ENCODE measurements at places on chromosomes 7 and 10.

DNA sequence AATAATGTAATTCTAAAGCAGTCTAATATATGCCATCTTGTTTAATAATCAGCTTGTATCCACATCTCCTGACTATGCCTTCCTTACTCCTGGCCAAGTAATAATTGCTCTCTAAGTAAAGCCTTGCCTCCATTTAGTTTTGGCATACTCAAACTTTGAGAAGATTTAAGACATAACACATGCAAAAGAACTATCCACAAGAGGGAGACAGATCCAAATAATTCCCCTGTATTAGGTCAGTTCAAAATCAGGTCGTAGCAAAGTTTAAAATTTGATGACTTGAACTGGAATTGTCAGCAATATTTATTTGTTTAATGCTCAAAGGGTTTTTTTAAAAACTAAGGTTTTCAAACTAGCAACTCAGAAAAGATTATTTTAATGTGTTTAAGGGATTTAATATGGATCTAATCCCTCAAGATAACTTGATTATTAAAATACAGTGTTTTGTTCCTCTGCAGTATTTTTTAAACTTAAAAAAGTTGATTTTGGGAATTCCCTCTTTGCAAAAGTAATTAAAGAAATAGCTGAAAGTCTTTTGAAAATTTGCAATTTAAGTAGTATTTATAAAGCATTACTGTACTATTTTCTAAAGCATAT lies 95.3 kb downstream of the HDAC9 start:
- DNase-seq = no peak

GRCh38 chr7:24438232-24438631 lies 135.0 kb upstream of the PALS2 start:
- DNase-seq = no peak

DNA sequence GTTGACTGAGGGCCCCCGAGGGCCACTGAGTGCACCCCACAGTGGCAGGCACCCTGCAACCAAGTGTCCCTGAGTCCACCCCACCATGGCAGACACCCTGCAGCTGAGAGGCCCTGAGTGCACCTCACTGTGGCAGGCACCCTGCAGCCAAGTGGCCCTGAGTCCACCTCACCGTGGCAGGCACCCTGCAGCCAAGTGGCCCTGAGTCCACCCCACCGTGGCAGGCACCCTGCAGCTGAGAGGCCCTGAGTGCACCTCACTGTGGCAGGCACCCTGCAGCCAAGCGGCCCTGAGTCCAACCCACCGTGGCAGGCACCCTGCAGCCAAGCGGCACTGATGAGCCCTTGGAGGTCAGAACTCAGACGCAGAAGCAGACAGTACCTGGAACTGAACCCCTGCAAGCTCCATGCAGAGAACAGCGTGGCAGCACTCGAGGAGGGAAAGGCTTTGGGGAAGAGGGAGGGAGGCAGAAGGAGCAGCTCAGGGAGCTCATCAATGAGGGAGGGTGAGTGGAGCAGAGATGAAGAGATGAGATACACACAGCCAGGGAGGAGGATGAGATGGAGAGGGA lies 156.5 kb downstream of the WDR37 start:
- DNase-seq = no peak

DNA sequence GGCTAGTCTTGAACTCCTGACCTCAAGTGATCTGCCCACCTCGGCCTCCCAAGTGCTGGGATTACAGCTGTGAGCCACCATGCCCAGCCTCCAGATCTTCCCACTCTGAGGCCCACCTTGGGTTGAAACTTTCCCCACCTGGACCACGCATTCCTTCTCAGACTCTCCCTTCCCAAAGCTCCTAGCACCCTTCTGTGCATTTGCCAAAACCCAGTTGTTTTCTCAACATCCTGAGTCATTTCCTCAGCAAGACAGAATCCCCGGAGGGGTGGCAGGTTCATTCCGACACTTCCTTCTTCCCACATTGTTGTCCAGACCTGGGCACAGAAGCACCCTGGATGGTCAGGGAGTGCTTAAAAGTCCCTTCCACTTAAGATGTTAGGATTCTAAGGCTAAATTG lies 28.9 kb downstream of the BAG3 start:
- DNase-seq = no peak

DNA sequence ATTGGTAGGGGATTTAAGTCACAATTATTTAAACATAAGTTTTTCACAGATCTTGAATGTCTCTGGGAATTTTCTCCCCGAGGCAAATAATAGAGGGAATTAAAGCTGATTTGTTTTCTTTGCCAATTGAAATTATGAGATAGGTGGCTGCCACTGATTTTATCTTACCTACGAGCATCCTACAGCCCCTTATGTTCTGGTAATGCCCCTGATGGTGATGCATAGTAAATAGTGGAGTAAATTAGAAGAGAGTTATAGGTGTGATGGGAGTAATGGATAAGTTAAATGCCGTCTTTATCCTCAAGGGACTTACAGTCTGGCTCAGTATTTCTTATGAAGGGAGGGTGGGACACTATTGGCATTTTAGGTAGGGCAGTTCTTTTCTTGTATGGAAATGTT lies 58.1 kb downstream of the HDAC9 start:
- no peak for DNase-seq

GRCh38 chr7:130489140-130489983 lies 2.5 kb upstream of the MEST start:
- no peak for DNase-seq

DNA sequence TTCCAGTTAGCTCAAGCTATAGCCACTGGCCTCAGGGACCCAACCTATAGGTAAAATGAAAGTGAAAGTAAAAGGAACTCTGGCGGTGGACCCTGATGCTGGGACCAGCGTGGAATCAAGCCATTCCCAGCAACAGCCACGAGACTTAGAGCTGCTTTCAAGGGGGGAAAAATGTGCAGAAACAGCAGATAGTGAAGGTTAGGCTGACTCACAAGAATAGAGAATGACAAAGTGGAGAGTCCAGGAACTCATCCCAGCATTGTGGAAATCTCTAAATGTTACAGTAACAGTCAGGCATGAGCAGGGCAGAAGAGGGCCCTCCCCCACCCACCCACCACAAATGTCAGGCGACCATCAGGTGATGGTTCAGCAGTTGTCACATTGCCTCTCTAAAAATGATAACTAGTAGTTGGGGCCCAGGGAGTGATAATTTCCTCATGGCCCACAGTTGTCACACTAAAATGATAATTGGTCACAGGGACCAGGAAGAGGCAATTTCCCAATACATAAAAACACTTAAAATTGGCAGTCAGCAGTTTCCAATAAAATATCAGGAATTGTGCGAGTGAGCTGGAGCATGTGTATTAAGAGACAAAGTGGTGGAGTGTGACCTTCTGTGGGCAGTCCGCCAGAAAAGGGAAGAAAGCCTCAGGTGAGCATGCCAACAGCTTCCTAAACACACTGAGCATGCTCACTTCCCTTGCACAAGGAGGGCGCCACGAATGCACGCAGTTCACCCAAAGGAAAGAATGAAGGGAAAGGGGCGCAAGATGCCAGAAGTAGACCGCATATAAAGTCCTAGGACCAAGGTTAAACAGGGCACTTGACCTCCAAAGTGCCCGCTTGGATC lies 129.8 kb upstream of the PPP1R3A start:
- DNase-seq = no peak

DNA sequence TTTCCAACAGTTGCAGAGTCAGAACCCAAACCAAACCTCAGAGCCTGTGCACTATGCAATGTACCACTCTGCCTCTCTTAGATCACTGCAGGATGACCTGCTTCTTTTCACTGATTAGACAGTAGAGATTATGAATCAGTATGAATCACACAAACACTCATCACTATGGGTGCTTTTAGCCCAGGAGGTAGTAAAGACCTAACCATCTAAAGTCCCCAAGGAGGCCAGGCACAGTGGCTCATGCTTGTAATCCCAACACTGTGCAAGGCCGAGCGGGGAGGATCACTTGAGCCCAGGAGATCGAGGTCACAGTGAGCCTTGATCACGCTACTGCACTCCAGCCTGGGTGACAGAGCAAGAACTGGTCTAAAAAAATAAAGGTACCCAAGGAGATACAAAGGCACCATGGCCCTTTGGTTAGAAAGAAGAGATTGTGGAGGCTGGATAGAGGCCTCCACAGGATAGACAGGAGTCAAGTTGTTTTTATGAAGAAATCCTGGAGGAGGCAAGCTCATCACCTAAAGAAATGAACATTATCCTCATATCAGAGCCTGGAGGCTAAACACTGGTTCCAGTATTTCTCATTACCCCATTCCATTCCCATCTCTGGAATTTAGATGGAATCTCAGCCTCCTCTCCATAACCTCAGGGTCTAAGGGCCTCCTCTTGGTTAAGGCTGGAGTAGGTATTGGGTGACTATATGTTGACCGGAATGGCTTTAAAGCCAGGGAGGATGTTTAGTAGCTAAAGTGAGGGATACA lies 12.9 kb downstream of the SEC31B start:
- DNase-seq = peak; percentile 17

DNA sequence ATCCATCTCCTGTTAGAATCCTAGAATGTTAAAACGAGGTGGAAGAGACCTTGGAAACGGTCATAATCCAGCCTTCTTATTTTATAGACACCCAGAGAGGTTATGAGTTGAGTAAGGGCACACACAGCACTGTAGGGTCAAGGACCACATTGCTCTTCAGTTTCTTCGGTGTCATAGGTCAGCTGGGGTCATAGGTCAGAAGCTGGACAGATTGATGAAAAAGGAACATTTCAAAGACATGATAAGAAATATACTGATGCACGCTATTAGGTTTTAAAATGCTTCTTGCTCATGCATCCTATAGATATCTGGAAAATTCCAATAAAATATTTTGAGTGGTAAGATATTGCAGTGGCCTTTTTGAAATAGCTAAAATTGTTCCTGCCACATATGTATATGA lies 60.0 kb upstream of the BMS1 start:
- no peak for DNase-seq

DNA sequence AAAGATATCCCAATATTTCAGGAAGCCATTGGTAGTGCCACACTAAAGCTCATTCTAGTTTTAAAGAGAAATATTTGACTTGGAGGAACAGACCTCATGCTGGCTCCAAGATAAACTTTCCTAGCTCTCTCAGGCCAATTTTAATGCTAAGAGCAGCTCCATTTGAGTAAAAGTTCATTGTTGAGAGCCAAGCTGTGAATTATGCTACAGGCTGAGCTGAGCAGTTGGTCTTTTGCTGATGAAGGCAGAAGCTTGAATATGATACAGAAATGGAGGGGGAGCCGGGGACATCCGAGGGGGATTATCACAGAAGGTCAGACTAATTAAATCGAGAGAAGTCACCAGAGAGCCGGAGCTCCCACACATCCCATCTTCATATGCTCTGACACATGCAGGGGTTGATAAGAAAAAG lies 175.7 kb upstream of the AUTS2 start:
- DNase-seq = no peak

DNA sequence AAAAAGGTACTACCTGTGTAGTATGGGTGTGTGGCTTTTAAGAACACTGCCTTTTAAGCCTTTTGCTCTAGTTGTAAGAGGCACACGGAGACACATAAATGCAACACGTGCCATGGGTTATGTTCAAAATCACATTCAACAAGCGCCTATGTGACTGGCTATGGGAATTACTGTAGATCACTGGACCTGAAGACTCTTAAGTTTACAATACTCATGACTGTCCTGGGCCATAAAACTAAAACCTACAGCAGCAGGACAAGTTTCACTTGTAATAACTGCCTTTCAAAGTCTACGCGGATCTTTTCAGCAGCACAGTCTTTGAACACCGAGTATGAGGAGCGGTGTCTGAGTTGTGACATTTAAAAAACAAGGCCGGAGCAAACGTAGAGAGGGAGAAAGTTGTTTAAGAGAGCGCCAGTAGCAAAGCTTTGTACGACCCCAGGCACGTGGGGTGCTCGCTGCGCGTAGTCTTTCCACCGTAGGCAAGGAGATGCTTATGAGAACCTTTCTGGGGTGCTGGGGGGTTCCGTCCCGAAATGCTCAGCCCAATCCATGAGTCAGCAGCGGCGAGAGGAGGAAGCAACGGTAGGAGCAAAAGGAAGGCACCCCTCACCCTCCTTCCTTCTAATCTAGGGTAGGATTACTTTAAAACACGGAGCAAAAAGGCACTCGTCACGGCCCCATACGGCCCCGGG lies 662 bp downstream of the DNAJC2 start:
- peak; percentile 40 for DNase-seq

GRCh38 chr7:147432079-147432478 lies 1158.5 kb upstream of the C7orf33 start:
- no peak for DNase-seq

DNA sequence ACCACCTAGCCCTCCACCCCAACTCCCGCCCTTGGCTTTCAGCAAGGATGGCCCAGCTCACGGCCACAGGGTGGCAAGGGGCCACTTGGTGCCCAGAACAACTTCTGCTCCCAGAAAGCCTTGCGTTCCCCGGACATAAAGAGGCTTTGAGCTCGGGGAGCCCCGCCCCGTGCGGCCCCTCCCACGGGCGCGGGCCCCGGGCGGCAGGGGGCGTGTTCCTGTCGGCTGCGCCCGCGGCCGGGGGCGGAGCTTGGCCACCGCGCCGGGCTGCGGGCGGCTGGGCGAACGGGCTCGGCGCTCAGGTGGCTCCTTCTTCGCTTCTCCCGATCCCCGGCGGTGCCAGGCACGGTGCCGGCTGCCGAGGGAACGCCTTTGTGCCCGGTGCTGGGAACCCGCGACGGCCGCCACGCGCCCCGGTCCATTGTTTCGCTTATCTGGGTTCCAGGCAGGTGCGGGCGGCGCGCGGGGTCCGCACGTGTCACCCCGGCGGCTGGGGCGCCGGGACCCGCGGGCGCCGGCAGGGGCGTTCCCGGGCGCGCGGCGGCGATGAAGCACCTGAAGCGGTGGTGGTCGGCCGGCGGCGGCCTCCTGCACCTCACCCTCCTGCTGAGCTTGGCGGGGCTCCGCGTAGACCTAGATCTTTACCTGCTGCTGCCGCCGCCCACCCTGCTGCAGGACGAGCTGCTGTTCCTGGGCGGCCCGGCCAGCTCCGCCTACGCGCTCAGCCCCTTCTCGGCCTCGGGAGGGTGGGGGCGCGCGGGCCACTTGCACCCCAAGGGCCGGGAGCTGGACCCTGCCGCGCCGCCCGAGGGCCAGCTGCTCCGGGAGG lies at the start of gene NFE2L3:
NFE2L3 (plus strand) TSS at position 246 of the 829 bp plus-strand sequence; CDS start at position 547, 301 bp downstream.
- DNase-seq = peak; percentile 83

GRCh38 chr10:11301571-11302111 lies 284.0 kb downstream of the CELF2 start:
- no peak for DNase-seq
